ENCODE measurements at places on chromosomes 4 and X.

- no peak for DNase-seq
Measured at GRCh38 chr4:45550766-45551366, 573.0 kb downstream of the GABRG1 start.

- no peak for DNase-seq
Measured at GRCh38 chr4:39415678-39416283, 9.1 kb downstream of the KLB start.

DNA sequence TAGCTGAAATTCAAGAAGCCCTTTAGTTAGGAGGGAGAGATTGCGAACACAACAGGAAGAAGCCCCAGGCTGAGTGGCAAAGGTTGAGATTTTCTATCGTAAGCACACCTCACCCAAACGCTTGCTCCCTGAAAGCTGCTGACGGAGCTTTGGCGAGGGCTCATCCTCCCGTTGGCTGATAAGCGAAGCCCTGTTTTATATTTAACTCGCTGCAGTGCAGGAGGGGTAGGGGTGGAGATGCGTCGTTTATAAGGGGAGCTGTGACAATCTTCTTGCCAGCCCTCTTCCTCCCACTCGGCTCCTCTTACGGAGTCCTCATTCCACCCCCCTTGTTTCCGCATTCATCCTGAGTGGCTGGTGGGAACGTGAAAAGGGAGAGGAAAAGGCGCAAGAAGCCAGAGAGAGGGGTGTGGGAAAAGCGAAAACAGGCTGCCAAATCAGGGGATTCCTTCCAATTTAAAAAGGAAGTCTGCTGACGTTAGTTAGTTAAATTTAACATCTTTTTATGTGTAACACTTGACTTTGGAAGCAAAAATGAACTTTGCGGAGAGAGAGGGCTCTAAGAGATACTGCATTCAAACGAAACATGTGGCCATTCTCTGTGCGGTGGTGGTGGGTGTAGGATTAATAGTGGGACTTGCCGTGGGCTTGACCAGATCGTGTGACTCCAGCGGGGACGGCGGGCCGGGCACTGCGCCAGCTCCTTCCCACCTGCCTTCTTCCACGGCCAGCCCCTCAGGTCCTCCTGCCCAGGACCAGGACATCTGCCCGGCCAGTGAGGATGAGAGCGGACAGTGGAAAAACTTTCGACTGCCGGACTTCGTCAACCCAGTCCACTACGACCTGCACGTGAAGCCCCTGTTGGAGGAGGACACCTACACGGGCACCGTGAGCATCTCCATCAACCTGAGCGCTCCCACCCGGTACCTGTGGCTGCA, at the start of gene ENPEP:
TSS of gene ENPEP (plus strand) at position 275 of the 938 bp plus-strand sequence. CDS start at position 535, 260 bp downstream.
- peak; percentile 73 for DNase-seq

GRCh38 chrX:68895341-68895755, 66.5 kb downstream of the EFNB1 start:
- peak; percentile 70 for DNase-seq

DNA sequence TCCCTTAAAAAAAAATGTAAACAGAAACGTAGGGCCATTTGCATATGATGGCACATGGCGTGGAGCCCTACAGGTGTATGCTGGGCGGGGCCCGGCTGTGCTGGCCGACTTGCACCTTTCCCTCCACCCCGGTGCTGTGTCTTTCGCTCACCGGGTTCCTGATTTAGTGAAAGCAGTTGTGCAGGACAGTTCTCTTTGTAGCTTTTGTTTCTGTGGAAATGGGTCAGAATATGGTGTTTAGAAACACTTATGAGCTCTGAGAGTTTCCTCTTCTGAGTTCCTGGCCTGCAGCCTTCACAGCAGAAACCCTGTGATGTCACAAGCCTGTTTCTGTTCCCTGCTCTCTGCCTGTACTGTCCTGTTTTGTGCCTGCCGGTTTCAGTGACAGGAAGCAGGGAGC, 22.5 kb upstream of the MSANTD1 start:
- no peak for DNase-seq
